ENCODE measurements at places on chromosomes 2 and 18.

GRCh38 chr18:57787068-57787685 is 15.9 kb downstream of the ATP8B1 start:
- no peak for DNase-seq

GRCh38 chr2:120875431-120875830 is 139.8 kb downstream of the GLI2 start:
- peak; percentile 84 for DNase-seq

DNA sequence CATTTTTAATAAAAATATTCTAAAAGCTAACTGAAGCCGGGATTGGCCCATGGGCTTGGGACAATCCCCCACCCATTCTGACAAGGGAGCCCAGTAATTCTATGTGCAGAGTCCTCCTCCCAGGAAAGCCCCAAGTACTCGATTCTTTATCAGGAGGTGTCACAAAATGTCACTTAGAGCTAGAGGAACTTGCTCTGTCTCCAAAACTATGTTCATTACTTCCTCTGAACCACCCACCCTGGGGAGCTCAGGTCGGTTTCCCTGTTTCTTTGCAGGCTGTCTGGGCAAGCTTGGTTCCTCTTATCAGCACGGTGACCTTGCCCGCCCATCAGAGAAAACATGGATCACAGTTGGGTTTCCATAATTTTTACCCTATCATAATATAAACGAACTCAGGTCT is 430.6 kb upstream of the ID2 start:
- no peak for DNase-seq

DNA sequence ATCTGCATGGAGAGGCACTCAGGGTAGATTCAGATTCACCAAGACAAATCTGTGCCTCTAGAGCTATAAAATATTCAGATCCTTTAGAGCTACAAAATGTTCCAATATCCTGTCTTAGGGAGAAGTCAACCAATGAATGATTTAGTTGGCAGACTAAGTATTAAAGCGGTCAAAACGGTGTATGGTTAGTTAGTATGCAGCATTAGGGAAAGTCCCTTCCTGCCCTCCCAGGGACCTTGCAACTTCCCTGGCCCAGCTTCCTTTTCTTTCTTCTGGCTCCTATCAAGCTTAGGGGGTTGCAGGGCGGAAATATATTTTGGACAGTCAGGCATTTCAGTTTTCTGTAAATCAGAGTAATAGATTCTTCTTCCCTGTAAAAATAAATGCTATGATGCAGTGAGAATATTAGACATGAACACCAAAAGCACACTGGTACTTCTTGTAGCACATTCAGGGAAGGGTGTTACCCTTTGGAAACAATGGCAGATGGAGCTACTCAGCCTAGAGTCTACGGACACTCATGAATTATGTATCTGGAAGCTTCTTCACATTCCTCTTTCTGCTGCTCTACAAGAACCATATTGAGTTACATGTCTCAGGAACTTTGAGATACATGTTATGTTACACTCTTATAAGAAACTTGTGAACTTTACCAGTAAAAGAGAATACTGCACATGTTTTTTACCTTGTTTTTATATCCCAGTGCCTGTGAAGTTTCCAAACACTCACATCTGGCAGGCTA is 45.7 kb downstream of the CCDC93 start:
- no peak for DNase-seq

- DNase-seq: no peak
These were observed 241.0 kb upstream of the ACVR2A start for GRCh38 chr2:147603876-147604275.

DNA sequence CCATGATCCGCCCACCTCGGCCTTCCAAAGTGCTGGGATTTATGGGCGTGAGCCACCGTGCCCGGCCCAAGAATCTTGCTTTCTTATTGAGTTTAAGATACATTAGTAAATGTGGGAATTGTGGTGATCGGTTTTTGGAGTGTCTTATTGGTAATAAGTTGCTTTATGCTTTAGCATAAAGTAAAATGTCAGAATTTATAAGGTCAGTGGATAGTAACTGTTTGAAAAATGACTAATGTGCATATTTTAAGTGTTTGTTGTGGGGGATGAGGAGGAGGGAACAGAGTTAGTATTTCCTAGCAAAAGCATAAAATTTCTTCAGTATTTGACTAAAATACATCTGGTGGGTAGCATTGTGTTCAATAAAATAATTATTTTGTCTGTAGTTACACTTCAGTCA is 77.4 kb downstream of the SLC39A10 start:
- DNase-seq: peak; percentile 14

GRCh38 chr2:25257931-25258846 is 83.5 kb downstream of the DNMT3A start:
- no peak for DNase-seq

- DNase-seq: no peak
These were observed 8.1 kb upstream of the SOS1 start for GRCh38 chr2:39128919-39129391.

DNA sequence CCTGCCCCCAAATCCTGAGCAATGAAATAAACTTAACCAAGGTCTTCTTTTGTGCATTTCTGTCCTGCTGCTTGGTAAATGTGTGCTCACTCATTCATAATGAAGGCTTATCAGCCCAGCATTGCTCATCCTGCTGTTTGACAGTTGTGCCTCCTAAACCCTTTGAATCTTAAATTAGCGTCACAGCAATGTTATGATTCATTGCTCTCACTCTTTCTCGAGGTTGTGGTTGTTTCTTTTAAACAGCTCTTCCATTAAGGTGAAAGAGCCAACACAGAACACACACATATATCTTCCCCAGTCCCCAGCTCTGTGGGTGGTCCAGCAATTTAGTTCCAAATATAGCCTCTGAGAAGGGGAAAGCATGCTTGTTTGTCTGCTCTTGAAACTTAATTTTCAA is 84.0 kb downstream of the EVA1A start:
- peak; percentile 92 for DNase-seq

DNA sequence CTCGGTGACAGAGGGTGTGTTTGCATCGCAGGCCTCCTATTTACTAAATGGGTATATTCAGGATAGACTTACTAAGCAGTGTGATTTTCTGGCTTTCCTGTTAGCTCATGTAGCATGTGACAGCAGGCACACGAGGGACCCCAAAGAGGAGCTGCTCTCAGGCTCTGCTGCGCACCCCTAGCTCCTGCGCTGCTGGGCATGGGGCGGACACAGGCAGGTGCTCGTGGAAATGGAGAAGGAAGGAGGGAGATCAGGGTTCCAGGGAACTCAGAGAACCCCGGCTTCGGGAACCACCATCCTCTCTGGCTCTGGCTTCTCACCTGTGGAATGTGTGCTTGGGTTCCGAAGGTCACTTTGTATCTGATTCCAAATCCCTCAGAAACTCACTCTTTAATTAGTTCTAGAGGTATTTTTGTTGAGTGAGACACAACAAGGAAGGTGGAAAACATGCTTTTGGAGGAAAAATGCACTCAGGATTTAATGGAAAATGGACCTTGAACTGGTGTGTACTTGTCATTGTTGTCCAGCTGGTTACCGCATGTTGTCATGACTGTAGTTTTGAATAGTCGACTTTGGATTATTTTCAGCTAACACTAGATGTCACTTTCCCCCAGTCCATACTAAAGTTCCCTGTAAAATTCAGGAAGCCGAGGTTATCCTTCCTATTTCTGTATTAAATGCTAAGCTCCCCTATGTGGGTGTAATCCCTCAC is 3.5 kb downstream of the SNTG2 start:
- DNase-seq: peak; percentile 18

DNA sequence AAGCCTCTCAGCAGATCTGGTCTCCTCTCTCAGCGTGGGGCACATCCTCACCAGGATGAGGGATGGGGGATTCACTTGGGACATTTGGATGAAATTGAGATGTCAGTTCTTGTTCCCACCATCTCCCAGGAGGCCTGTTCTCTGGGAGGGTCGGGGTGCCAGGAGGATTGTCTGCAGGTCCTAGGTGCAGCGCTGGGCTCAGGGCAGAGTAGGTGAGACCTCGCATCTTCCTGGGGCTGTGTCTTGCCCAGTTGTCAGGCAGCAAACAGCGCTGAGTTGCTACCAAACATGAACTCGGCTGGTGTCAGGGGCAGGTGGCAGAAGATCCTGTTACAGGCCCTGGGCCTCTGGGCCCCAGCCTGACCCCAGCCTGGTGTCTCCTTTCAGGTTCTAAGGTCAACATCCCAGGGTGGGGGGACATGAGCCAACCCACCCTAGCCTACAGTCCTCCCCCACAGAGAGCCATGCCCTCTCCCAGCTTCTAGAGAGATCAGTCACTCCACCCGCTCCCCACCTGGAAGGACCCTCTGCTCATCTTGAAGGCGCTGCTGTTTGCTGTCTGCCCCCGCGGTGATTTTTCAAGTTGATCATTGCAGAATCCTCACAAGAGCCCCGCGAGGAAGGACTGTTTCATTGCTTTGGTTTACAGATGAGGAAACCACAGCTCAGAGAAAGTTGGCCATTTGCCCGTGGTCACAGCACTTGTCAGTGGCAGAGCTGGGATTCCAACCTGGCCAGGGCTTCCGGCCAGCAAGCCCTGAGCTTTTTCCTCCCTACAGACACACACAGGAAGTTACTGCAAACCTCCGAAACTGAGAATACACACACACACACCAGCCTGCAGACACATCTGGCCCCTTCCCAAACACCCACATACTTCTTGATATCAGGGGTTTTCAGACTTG is 83.9 kb downstream of the STPG4 start:
- peak; percentile 91 for DNase-seq

DNA sequence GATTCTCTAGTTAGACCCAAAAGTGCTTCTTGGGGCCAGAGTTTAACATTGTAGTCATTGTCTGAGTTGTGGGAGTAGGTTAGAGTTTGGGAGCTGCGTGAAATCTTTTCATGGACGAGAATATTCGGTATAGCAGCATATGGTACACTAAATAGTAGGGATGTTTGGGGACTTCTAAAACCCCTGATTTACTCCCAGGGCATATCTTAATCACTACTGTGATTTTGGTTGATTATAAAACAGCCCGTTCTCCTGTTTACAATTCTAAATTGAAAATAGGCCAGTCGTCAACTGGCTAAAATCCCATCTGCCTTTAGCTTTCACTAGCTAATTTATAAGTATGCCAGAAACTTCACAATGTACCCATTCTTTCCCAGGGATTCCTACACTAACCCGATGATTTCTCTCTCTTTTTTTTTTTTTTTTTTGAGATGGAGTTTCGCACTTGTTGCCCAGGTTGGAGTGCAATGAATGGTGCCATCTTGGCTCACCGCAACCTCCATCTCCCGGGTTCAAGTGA is 44.3 kb downstream of the MOB4 start:
- no peak for DNase-seq

- DNase-seq: no peak
These were observed 69.6 kb downstream of the EML4 start for GRCh38 chr2:42238644-42239288.

DNA sequence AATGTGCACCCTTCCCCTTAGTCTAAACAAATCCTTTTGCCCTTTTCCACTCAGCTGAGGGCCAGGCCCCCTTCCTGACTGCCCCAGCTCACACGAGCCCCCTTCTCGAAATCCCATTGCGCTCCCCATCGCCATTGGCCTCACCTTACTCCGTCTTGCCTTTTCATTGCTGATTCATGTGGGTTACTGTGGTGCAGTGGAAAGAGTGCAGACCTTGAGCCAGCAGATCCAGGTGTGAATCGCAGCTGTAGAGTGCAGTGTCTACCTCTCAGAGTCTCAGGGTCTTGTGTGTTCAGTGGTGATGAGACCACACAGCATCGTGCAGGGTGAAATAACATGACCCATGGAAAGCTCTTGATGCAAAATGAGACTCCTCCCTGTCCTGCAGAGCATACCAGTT is 132.4 kb upstream of the APCDD1 start:
- DNase-seq: no peak

DNA sequence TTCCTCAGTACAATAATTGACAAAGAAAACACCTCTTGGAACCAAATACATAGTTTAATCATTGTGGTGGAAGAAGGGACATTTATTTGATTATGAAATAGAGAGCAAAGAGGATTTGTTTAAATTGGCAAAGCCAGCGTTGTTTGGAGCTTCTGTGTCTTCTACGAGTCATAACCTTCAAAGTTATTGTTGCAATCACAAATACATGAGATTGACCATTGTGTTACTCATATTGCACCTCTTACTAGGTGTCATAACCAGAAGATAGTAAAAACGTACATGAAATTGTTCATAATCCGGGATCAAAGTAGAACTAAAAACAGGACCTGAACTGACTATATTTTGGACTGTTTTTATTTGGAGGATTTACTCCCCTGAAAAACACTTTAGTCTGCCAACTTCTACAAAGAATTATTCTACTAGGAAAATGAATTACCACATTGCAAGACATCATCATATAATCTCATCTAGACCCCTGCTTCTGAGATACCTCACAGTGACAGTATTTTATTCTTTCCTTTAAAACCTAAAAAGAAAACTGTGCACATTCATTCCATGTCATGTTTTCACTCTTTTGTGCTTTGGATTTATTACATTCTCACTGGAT is 151.7 kb upstream of the KLF7 start:
- peak; percentile 66 for DNase-seq

DNA sequence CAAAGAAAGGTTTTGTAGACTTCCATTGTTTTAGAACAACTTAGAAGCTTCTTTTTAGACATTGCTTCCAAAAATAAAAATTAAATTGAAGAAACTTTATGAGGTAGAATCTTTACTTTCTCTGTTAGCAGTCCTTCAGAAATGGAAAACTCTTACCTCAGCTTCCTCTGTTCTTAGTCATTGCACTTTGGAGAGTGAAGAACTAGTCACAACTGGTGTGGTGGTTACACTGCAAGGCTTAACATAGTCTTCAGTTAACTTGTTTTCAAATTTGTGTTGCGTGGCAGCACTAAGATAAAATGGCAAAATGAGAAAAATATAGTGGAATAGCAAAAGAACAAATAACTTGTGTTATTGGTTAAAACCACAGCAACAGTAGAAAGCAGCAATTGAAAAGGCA is 332.6 kb downstream of the KIAA1328 start:
- no peak for DNase-seq

DNA sequence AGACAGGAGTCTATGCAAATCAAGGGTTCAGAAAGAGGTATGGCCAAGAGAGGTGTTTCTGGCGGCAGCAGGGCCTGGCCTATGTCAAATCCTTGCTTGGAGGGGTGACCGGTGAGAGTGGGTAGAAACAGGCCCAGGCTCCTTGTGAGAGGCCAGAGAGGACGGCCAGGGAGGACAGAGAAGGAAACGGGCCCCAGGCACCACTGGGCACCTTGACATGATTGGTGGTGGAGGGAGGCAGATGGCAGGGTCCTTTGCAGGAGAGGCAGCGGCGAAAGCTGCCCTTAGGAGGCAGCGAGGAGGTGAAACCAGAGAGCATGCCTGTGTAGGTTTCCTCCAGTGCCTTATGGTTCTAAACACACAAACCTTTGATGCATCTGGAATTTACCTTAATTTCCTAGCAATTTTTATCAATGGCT is 6.2 kb downstream of the RAMP1 start:
- no peak for DNase-seq

GRCh38 chr2:20608666-20609348 is 42.1 kb downstream of the HS1BP3 start:
- DNase-seq: no peak
